ENCODE measurements at places on chromosomes 11 and 22.

- no peak for DNase-seq
- no peaks in the 10 kb centered on the region for H3K36me3 ChIP-seq
- H3K4me1 ChIP-seq = peaks cover 4% of the 10 kb centered on the region
Observed at GRCh38 chr11:115630214-115630613, 126.0 kb upstream of the CADM1 start.

- no peak for DNase-seq
- no peaks in the 10 kb centered on the region for H3K36me3 ChIP-seq
- H3K27me3 ChIP-seq = no peaks in the 10 kb centered on the region
- H3K27ac ChIP-seq = no peak overlapping the region
- H3K4me1 ChIP-seq = no peaks in the 10 kb centered on the region
Observed at GRCh38 chr11:30775233-30775522, 189.0 kb upstream of the MPPED2 start.

DNA sequence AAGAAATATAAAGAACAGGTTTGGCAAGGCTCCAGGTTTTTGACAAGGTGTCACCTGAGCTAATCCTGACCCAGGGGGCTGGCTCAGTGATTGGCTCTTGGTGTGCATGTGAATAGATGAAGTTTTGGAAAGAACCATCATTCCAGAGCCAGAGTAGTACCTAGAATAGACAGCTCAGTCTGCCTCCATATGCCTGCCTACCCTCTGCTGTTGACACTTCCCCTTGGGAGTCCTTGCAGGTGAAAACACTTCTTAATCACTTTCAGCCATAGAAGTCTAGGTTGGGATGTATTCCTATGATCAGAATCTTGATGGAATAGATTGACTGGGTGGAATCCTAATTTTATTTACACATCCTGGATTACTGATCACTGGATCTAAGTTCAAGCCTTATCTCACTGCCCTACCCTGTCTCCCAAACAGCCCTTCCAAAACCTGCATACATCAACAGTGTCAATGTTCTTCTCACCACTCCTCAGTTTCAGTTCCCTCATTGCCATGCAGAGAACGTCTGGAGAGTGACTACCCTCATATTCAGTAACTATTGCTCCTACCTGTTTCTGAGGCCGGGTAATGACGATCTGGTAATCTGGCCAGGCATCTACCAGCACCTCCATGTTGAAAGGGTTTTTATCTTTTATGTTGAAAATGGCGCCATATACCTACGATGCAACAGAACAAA is 6.7 kb downstream of the GLYATL2 start:
- H3K27me3 ChIP-seq = no peaks in the 10 kb centered on the region
- DNase-seq = no peak
- no peak overlapping the region for H3K4me3 ChIP-seq
- no peaks in the 10 kb centered on the region for H3K4me1 ChIP-seq

GRCh38 chr11:62603072-62603408 is 1.4 kb upstream of the MTA2 start:
- no peak for DNase-seq
- H3K27me3 ChIP-seq = no peaks in the 10 kb centered on the region
- no peak overlapping the region for H3K4me3 ChIP-seq
- H3K27ac ChIP-seq = no peak overlapping the region
- peaks cover 13% of the 10 kb centered on the region for H3K36me3 ChIP-seq

DNA sequence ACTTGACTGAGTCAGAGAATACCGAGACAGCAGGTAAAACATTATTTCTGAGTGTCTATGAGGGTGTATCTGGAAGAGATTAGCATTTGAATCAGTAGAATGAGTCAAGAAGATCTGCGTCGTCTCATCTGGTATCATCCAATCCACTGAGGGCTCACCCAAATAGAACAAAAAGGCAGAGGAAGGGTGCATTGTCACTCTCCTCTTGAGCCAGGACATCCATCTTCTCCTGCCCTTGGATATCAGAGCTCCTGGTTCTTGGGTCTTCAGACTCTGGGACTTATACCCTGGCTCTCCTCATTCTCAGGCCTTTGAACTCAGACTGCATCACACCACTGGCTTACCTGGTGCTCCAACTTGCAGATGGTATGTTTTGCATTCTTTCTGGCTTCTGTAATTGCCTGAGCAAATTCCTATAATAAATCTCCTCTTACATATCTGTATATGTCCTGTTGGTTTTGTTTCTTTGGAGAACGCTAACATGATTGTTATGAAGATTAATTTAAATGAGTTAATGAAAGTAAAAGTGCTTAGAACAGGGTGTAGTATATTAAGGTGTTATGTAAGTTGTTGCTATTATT is 49.3 kb downstream of the ME3 start:
- DNase-seq = peak; percentile 26
- peak overlapping the region; percentile 57 for H3K27ac ChIP-seq
- no peak overlapping the region for H3K4me3 ChIP-seq

DNA sequence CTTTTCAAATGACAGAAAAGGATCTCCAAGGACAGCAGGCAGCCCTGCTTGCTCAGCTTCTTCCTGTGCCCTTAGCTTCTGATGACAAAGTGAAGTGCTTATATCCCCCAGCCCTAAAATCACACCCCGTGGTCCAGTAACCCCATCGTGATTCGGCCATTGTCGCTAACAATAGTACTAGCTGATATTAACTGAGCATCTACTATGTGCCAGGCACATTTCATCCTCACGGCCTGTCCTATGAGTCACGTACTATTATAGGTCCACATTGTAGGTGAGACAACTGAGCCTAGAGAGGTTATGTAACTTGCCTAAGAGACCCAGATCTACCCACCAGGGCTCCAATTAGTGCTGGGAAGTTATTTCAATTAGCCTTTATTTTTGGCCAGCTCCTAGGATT is 6.1 kb downstream of the SCN4B start:
- peaks cover 5% of the 10 kb centered on the region for H3K4me1 ChIP-seq
- H3K36me3 ChIP-seq = no peaks in the 10 kb centered on the region
- no peak for DNase-seq
- no peak overlapping the region for H3K4me3 ChIP-seq
- peaks cover 29% of the 10 kb centered on the region for H3K27me3 ChIP-seq

DNA sequence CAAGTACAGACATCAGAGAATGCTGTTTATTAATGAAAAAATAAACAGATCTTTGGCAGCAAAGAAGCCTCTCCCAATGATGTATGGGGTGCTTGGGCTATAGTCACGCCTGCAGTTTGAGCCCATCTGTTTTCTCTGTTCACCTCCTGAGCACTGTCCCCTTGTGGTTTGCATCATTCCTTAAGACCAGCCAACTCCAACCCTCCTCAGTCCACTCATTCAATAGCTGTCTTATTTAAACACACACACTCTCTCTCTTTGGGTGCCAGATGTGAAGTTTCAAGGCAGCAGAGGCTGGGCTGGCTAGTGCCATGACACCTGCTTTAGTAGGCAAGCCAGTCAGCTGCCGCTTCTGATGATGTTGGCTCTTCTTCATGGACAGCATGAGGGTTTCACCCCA is 58.1 kb downstream of the POLD3 start:
- no peak overlapping the region for H3K27ac ChIP-seq
- H3K4me1 ChIP-seq = no peaks in the 10 kb centered on the region
- H3K4me3 ChIP-seq = no peak overlapping the region

GRCh38 chr11:10600570-10601248 is 32.2 kb upstream of the LYVE1 start:
- no peaks in the 10 kb centered on the region for H3K27me3 ChIP-seq
- DNase-seq = no peak
- H3K4me3 ChIP-seq = no peak overlapping the region

DNA sequence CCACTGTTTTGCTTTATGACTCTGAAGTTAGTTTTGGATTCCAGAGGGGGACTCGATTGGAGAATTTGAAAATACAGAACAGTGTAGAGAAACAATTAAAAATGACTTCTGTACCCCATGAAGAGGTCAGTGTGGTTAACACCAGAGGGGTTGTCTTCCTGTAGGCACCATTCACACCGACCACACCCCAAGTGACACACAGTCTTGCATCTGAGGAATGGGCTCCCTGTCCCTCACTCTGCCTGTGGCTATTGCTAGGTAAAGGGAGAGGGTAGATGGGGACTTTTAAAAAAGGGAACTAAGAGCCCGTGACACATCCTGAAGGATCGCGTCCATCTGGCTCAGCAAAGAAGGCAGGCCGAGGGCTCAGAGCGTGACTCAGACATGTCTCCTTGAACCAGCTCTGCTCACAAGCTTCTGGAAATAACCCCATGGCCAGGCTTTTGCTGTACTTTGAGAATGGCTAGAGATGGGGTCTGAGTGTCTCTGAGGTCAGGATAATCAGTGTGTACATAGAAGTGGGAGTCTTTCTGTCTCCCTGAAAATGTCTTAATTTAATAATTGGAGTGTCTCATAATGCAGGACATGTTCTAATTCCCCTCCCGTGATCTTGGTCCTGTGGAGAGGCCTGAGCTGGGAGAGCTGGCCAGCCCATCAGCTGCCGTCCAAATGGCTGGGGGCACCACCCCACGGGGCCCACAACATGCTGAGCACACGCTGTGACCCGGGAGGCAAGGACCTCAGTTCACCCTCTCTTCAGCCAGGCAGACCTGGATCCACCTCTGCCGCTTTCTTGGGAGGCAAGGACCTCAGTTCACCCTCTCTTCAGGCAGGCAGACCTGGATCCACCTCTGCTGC is 39.3 kb downstream of the SGSM1 start:
- H3K4me3 ChIP-seq = no peak overlapping the region
- no peaks in the 10 kb centered on the region for H3K4me1 ChIP-seq
- H3K27ac ChIP-seq = no peak overlapping the region
- no peaks in the 10 kb centered on the region for H3K27me3 ChIP-seq

GRCh38 chr11:114284021-114284420 is 12.2 kb upstream of the NNMT start:
- H3K4me1 ChIP-seq = peaks cover 30% of the 10 kb centered on the region
- no peak overlapping the region for H3K4me3 ChIP-seq
- no peaks in the 10 kb centered on the region for H3K36me3 ChIP-seq
- DNase-seq = no peak
- peaks cover 3% of the 10 kb centered on the region for H3K27me3 ChIP-seq
- H3K27ac ChIP-seq = no peak overlapping the region

- H3K27ac ChIP-seq = no peak overlapping the region
- no peak for DNase-seq
- no peaks in the 10 kb centered on the region for H3K4me1 ChIP-seq
Observed at GRCh38 chr11:8293171-8293570, 29.5 kb upstream of the LMO1 start.

GRCh38 chr11:37177721-37178120 is 579.7 kb upstream of the RAG2 start:
- no peaks in the 10 kb centered on the region for H3K27me3 ChIP-seq
- H3K36me3 ChIP-seq = no peaks in the 10 kb centered on the region
- no peak overlapping the region for H3K4me3 ChIP-seq
- DNase-seq = no peak
- no peak overlapping the region for H3K27ac ChIP-seq
- no peaks in the 10 kb centered on the region for H3K4me1 ChIP-seq

DNA sequence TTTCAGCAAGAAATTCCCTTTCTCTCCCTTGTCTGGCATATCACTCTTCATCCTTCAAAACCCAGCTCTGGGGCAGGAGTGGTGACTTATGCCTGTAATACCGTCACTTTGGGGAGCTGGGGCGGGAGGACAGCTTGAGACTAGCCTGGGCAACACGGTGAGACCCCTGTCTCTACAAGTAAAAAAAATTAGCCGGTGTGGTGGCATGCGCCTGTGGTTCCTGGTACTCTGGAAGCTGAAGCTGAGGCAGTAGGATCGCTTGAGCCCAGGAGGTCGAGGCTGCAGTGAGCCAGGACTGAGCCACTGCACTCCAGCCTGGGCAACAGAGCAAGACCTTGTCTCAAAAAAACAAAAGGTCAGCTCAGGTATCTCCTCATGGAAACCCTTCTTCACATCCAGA is 1.4 kb upstream of the RCE1 start:
- no peaks in the 10 kb centered on the region for H3K27me3 ChIP-seq
- H3K36me3 ChIP-seq = peaks cover 6% of the 10 kb centered on the region
- no peak for DNase-seq
- no peak overlapping the region for H3K27ac ChIP-seq
- peak overlapping the region; percentile 84 for H3K4me3 ChIP-seq
- peaks cover 19% of the 10 kb centered on the region for H3K4me1 ChIP-seq

DNA sequence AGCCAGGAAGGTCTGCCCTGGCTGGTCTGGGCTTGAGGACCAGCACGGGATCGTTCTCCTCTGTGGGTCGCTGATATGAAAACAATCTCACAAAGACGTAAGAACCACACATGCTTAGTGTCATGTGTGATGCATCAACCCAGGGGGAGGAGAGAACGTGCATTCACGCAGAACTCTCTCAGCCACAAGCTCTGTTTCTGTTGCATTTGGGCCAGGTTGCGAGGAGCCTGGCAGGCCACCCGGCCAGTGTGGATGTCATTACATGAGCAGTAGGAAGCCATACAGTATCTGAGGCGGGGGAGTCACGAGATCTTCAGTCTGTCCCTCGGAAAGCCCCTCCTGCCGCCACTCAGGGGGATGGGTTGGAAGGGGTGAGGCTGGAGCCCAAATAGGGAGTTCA is 53.1 kb upstream of the KCNQ1OT1 start:
- H3K36me3 ChIP-seq = no peaks in the 10 kb centered on the region
- DNase-seq = no peak
- peaks cover 17% of the 10 kb centered on the region for H3K4me1 ChIP-seq
- H3K4me3 ChIP-seq = no peak overlapping the region
- peaks cover 9% of the 10 kb centered on the region for H3K27me3 ChIP-seq

DNA sequence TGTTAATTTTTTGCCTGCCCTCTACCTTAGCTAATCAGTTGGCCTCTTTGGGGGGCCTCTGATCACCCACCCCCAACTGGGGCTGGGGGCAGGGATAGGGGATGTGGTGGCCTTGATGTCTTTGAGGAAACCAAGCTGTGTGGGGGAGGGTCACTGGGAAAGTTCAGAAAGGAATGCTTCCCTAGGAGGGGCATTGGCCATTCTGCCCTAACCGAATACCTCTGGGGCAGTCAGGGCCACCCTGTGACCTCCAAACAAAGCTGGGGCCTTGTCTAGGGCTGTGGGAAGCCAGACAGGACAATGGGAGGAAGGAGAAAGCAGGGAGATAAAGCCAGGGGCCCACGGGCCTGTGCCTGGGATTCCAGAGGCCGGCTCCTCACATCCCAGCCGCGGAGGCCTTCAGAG is 97.5 kb downstream of the TSPAN18 start:
- H3K27ac ChIP-seq = no peak overlapping the region
- H3K36me3 ChIP-seq = no peaks in the 10 kb centered on the region
- no peak overlapping the region for H3K4me3 ChIP-seq
- DNase-seq = no peak
- H3K27me3 ChIP-seq = peaks cover 11% of the 10 kb centered on the region

DNA sequence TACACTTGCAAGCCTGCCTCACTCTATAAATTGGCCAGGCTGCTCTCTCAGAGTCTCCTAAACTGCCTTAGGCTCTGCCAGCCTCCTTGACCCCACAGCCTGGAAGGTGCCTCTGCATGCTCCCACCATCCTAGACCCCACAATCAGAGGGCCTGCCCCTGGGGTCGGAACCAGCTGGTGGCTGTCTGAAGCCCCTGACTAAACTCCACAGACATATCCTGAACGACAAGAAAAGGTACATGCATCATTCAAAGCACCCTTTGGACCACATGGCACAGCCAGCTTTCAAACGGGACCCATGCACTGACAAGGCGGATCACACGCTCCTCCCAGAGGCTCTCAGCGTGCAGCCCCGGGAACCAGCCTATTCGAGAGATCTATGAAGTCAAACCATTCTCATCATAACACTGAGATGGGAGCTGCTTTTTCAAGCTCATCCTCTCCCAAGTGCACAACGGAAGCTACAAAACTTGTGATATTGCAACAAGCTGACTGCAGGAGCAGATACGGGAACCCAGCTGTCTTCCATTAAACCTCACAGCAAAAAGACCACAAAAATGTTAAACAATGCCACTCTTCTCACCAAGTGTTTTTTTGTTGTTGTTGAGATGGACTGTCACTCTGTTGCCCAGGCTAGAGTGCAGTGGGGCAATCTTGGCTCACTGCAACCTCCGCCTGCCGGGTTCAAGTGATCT is 8.1 kb downstream of the SHANK2 start:
- H3K4me3 ChIP-seq = no peak overlapping the region
- DNase-seq = no peak
- H3K4me1 ChIP-seq = no peaks in the 10 kb centered on the region
- H3K27ac ChIP-seq = no peak overlapping the region

GRCh38 chr22:48429446-48430020 is 1398.1 kb downstream of the BRD1 start:
- no peaks in the 10 kb centered on the region for H3K36me3 ChIP-seq
- no peak overlapping the region for H3K27ac ChIP-seq
- H3K4me1 ChIP-seq = no peaks in the 10 kb centered on the region

Data from astrocyte (in vitro differentiated cells and primary cell).